ENCODE measurements at places on chromosomes 3 and 15.

DNA sequence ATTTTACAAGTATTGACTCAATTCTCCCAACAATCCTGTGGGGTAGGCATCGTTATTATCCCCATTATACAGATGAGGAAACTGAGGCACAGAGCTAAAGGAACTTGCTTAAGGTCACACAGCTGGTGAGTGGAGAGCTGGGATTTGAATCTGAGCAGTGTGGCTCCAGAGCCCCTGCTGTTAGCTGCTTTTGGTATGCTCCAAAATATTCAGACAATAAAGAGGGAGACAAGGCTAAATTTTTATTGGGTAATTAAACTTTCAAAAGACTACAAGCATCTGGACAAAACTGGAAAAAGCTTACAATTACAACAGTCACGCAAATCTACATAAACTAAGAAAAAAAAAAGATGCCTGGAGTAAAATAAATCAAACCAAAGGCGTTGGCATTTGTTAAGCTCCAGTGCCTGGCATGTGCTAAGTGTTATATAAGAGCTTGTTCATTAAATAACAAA lies 27.7 kb downstream of the CCDC13 start:
- no peak for DNase-seq

DNA sequence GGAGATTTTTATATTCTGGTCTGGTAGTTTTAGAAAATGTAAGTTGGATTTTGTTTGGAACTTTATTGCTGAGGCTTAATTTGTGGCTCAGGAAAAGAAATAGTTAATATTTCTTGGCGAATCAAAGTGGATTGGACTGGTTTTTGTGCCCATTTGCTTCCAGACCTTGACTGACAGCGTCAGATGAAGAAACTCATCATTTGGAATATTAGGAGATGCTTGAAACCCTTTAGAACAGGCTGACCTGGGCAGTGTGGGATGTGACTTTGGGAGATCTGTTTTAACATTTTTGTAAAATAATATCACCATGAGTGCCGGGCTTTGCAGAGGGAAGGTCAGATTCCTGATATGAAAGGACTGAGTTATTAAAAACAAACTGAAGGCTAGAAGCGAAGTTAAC lies 83.0 kb downstream of the AAGAB start:
- DNase-seq, result no peak

DNA sequence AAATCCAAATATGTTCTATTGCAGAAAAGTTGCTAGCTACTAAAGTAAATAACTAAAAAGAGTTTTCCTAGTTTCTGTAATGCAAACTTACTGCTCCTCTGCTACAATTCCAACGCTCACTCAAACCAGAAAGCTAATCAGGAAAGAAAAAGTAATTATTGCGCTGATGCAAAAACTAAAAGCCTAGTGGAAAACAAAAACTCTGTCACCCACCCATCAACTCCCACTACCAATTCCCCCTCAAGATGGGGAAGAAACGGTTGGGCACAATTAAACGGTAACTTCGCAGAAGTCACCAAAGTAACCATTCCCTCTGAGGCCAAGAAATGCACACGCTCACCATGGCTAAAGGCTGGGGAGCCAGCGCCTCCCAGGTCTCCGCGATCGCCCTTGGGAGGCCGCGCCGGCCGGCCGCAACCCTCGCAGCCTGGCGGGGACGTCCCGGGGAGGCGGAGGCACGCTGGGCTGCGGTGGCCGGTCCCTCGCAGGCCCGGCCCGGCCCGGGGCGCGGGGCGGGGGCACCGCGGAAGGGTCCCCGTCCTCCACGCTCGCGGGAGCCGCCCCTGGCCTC lies 684 bp downstream of the SLTM start:
- DNase-seq, result no peak

DNA sequence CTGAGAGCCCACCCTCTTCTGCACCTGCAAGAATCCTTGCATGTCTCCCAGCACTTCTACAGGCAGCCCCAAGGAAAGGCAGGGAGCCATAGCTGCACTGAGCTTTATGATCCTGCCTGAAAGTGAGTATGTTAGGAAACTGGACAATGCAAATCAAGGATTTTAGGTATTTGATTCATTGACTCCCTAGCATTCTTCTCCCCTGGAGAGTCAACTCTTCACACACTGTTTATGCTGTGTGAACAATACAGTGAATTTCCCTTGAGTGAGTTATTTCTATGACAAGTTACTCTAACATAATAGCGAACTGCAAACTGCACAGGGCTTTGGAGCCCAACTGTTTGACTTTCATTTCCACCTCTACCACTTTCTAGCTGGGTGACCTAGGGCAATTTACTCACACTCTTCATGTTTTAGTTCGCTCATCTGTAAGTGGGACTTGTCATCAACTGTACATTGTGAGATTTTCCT lies 96.0 kb upstream of the PHLDB2 start:
- no peak for DNase-seq

DNA sequence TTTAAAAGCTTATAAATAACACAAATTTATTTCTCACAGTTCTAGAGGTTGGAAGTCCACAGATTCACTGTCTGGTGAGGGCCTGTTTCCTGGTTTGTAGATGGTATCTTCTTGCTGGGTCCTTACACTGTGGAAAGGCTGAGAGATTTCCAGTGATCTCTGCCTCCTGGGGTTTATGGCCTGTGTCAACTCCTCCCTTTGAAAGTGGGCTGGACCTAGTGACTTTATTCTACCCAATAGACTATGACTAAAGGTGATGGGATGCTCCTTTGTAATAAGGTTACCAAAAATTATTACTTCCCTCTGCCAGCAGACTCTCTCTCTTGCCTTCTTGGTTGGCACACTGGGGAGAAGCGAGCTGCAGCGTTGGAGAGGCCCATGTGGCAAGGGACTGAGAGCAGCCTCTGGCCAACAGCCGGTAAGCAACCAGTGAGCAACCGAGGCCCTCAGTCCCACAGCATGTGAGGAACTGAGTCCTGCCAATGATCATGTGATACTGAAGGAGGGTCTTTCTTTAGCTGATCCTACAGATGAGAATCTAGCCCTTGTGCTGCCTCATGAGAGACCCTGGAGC lies 14.0 kb upstream of the COPG1 start:
- no peak for DNase-seq

GRCh38 chr3:8451696-8452095 lies 49.9 kb upstream of the LMCD1 start:
- DNase-seq, result no peak

- DNase-seq, result peak; percentile 36
Observed at GRCh38 chr15:62569460-62570404, 404.6 kb upstream of the C2CD4B start.

GRCh38 chr3:99895131-99895696 lies 77.6 kb downstream of the CMSS1 start:
- DNase-seq, result no peak

Data from omental fat pad (tissue), 4 donors.